Thyroid gland (tissue), 4 donors: ENCODE measurements at places on chromosomes 2 and 18. TPM values are rescaled to one million over a fixed set of nuclear protein-coding genes. Genes with fewer than 3 reads are reported as not detected.

Gene HOXD8
- total RNA-seq = 4.5 TPM

Gene SLC4A5
- total RNA-seq = 94.5 TPM

Gene ABCG5
- total RNA-seq = not detected

Gene FAP
- total RNA-seq = 2.1 TPM

DNA sequence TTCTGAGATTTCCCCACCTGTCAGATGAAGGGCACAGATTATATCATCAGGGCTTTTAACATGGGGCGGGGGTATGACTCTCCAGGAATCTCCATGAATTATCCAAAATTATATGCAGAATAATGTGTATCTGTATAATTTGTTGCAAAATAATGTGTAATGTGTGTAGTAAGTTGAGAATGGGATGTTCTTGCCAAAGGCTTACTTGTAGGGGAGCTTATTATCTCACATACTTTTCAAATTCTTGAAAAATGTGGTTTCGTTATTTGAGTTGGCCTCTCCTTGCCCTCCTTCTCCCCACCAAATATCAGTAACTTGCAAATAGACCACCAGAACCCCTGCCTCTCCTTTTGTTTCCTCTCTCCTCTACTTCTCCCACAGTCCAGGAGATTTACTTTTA lies 35.6 kb downstream of the UBR3 start:
- no peak for DNase-seq

DNA sequence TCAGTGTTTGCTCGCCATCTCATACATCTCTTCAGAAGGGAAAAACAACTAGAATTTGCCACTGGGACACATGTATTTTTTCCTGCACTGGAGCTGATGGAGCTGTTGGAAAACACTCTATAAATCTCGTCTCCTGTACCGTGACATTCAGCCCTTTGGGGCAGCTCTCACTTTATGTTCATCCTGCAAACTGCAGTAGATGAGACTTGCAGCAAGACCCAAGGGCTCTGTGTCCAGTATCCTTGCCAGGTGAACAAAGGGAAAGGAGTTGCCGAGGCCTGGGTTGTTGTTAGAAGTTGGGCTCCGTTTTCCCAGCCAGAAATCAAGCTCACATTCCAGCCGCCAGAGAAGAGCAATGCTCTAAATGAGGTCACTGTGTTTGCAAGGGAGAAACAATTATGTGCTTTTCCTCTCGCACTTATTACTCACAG lies 285.1 kb downstream of the SLC4A3 start:
- DNase-seq = peak; percentile 30

GRCh38 chr2:142944264-142944663 lies 66.8 kb downstream of the KYNU start:
- DNase-seq = no peak

GRCh38 chr2:113098041-113098440 lies 29.4 kb upstream of the IL1RN start:
- DNase-seq = no peak

DNA sequence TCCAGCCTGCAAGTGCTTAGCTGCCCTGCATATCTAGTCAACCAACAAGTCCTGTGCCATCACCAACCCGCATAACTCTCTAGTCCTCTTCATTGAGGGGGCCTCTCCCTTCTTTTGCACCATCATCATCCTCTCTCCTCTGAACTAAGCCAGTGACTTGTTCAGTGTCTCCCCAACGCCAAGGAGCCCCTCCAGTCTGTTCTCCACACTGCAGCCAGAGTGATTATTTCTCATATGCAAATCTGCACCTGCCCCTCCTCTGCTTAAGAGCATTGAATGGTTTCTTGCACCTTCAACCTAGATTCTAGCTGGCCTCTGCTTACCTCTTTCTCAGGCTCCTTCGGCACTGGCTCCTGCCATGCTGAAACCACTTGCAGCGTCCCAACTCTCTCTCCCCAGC lies 141.8 kb downstream of the FAM161A start:
- DNase-seq = no peak
